Cardiac fibroblast (primary cell): ENCODE measurements at places on chromosomes 7 and 10.

- no peak for DNase-seq
Measured at GRCh38 chr10:73840403-73841060, 29.1 kb upstream of the NDST2 start.

- no peak for DNase-seq
Measured at GRCh38 chr7:130395421-130395820, 15.1 kb downstream of the CPA1 start.

DNA sequence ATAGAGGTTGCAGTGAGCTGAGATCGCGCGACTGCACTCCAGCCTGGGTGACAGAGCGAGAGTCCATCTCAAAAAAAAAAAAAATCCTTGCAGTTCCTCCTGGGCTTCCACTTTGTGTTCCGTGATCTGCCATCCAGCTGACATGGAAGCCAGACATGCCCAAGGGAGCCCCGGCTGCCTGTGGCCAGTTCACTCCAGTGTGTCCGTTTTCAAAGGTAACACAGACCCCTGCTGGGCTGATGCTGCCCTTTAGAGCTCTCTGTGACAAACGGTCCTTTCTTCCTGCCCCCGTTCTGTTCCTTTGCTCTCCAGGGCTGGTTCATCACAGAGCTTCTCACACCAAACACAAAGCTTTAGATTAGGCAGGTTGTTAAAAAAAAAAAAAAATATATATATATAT is 130.8 kb downstream of the CUL2 start:
- DNase-seq = no peak

GRCh38 chr10:77334501-77334900 is 303.1 kb downstream of the KCNMA1 start:
- DNase-seq = no peak

- DNase-seq = no peak
Measured at GRCh38 chr7:39248041-39248691, 270.5 kb downstream of the POU6F2 start.

DNA sequence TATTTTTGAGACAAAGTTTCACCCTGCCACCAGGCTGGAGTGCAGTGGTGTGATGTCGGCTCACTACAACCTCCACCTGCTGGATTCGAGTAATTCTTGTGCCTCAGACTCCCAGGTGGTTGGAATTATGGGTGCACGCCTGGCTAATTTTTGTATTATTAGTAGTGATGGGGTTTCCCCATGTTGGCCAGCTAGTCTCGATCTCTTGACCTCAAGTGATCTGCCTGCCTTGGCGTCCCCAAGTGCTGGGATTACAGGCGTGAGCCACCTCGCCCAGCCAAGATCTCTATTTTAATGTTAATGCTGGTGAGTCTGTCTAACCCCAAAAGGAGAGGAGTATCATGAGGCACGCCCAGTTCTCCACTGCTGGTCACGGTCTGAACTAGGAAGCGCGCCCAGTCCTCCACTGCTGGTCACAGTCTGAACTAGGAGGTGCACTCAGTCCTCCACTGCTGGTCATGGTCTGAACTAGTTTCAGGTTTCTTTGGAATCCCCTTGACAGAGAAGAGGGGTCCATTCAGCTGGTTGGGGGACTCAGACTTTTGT is 5.6 kb upstream of the LRRC27 start:
- no peak for DNase-seq

- no peak for DNase-seq
Measured at GRCh38 chr7:83861-84632, 108.3 kb upstream of the FAM20C start.

GRCh38 chr7:132793474-132793873 is 217.2 kb upstream of the PLXNA4 start:
- DNase-seq = peak; percentile 34

- no peak for DNase-seq
Measured at GRCh38 chr10:125163803-125164202, 3.4 kb upstream of the CTBP2 start.

- DNase-seq = no peak
Measured at GRCh38 chr10:98320486-98321185, 52.6 kb upstream of the LOXL4 start.

DNA sequence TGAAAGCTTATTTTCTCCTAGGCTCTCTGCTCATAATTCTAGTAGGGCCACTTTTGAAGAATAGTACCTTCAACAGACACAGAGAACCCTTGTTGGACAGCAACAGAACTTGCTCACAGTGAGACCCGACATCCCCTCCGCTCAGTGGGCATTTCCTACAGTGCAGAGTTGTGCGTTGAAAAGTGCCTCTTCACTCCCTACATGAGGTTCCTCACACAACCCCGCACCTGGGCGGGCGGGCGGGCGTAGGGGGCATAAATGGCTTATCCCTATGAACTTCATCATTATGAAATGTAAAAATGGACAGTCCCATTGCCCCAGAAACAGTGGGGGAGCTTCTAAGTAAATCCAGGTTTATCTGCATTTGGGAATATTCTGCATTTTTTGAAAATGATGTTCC is 174.9 kb downstream of the MGMT start:
- DNase-seq = no peak

GRCh38 chr10:7818295-7819120 is at the start of gene TAF3:
TSS of gene TAF3 (plus strand) at chr10:7818505. CDS start at chr10:7818710, 205 bp downstream.
- DNase-seq = peak; percentile 86

- DNase-seq = peak; percentile 94
Measured at GRCh38 chr7:40134428-40135316, at the start of the genes MPLKIP and SUGCT. TSS of gene MPLKIP (minus strand) at chr7:40134622. CDS start at chr7:40134567, 55 bp downstream. TSS of gene SUGCT (plus strand) at chr7:40135005.

GRCh38 chr10:59991661-59992060 is 85.3 kb upstream of the CCDC6 start:
- peak; percentile 77 for DNase-seq

GRCh38 chr7:101814991-101815825 is 2.2 kb upstream of the CUX1 start:
- no peak for DNase-seq

DNA sequence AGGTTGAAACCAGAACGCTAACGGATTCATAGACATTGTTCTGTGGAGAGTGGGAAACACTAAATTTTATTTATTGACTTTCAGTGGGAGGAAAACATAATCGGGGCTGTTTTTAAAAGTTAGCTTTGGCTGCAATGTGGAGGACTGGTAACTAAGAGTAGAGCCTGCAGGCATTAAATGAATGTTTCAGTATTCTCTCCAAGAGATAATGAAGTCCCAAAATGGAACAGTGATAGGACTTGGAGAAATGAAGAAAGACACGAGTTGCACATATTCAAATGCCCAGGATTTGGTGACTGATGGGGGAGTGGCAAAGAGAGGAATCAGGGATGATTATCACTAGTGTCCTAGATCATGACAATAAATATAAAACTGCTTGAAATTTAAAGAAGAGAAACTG is 359.8 kb upstream of the LRRTM3 start:
- no peak for DNase-seq

- no peak for DNase-seq
Measured at GRCh38 chr7:8762803-8763202, 329.4 kb downstream of the NXPH1 start.

- DNase-seq = peak; percentile 5
Measured at GRCh38 chr10:98886686-98887085, 349.0 kb downstream of the HPSE2 start.

DNA sequence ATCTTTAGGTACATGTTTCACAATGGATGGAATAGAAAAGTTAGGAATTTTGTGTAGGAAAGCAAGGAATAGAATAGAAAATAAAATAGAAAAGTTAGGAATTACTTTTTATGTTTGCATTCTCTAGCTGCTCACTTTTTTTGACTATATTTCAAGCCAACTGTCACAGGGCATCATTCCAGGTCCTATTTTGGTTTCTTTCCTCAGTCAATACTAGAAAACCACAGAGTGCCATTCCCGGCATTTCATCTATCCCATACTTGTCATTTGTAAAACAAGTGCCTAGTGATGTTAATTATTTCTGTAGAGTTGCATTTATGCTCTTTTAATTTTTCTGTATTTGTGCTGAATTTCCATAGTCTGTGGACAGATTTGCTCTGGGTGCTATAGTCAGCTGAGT is 66.2 kb downstream of the SDK1 start:
- DNase-seq = no peak

GRCh38 chr7:27576360-27576944 is 86.2 kb downstream of the HIBADH start:
- DNase-seq = peak; percentile 63

GRCh38 chr10:132257271-132257670 is 50.5 kb downstream of the STK32C start:
- DNase-seq = peak; percentile 28

DNA sequence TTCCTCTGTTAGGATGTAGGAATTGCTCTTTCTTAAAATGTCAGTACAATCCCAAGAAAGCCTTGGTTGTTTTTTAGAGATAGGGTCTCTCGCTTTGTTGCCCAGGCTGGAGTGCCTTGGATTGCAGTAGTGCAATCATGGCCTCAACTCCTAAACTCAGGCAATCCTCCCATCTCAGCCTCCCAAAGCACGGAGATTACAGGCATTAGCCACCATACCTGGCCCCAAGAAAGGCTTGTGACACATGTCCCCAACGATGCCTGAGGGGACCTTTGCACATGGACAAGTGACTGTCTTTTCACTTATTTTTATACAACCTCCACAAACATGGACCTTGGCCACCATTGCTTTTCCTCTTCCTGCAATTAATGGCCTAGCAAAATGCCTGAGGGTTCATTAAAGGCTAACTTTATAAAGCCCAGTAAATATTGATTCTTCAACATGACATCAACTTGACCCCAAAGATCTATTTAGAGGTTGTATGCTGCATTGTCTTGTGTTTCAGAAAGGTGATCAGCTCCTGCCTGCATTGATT is 10.0 kb upstream of the SPOCK2 start:
- no peak for DNase-seq

DNA sequence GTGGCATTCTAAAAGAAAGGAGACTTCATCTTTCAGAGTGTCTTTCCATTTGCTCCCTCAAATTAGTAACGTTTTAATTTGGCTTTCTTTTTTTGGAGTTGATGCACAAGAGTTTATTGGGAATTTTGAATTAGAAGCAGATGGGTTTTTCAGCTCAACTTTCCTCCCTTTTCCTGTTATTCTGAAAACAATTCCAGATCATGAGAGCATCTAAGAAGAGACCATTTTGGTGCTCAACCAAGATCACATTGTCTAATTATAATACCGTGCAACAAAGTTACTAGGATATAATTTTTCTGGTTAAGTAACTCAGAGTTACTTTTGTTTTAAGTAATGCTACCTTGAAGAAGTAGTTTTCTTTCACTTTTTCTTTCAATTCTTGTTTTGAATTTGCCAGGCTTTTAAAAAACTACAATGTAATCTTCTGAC is 396.6 kb upstream of the KLF6 start:
- no peak for DNase-seq

GRCh38 chr7:95209276-95209675 is 115.1 kb downstream of the PON1 start:
- no peak for DNase-seq

- DNase-seq = no peak
Measured at GRCh38 chr10:18606051-18606695, 45.2 kb downstream of the NSUN6 start.

- DNase-seq = no peak
Measured at GRCh38 chr10:78894841-78895195, 173.9 kb upstream of the ZMIZ1 start.

- peak; percentile 28 for DNase-seq
Measured at GRCh38 chr7:143435266-143435665, 8.0 kb upstream of the TAS2R60 start.
